Stromal cell of bone marrow (primary cell): ENCODE measurements at places on chromosomes 4 and X.
A peak's percentile ranks its signal among the peaks of the same experiment; 100 is the strongest.

DNA sequence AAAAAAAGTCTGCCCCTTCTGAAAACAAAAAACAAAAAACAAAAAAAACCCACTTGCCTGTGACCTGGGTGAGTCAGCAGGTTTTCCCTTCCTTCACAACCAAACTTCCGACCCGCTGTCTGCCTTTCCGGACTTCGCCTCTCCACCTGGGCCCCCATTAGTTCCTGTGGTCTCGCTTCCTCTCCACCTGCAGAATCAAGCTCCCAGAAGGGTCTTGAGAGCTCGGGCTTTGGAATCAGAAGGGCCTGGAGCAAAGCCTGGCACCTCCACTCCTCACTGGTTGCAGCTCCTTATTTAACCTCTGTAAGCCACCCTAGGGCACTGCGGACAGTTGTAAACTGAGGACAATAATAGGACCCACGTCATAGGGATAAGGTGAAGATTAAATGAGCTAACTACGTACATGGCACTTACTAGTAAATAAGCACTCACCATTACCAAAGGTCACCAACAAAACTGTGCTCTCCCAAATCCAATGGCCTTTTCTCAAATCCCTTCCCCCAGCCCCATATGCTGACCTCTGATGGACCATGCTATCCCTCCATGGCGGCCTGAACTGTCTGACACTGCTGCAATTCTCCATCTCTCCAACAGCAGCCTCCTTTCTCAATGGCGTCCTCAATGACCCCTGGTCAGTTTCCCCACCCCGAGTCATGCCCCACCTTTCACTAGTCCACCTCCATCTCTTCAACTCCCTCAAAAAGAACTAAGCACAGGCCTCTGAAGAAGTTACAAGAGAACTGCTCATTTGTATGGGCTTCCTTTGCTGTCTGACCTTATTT, 64.2 kb downstream of the IRF2 start:
- no peak for DNase-seq

GRCh38 chr4:83779103-83780052, 243.5 kb downstream of the GPAT3 start:
- no peak for DNase-seq

DNA sequence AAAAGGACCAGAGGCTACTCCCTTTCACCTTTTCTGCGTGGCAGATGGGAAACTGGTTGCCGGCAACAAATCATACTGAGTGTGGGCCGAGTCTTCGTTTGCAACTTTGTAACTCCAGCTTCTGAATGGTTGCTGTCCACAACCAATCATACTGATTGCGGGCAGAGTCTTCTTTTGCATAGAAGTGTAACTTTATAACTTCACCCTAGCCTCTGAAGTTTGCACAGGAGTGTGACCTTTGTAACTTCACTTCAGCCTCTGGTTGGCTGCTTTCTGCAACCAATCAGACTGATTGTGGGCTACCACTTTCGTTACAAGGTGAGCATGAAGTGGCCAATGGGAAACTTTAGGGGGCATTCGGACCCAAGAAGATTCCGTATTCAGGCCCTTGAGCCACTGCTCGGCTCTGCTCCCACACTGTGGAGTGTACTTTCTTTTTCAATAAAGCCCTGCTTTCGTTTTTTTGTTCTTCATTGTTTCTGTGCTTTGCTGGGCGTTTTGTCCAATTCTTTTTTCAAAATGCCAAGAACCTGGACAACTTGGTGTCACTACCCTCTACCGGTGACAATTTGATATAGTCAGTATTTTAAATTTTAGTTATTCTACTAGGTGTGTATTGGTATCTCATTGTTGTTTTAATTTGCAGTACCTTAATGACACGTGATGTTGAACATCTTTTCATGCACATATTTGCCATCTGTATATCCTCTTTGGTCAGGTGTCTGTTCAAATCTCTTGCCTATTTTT, 9.0 kb upstream of the PAGE5 start:
- no peak for DNase-seq

- no peak for DNase-seq
Observed at GRCh38 chr4:169658196-169658595, 37.8 kb downstream of the CLCN3 start.

- no peak for DNase-seq
Observed at GRCh38 chrX:14029039-14029424, 660 bp downstream of the GEMIN8 start.

GRCh38 chr4:162681212-162681611, 485.5 kb downstream of the NAF1 start:
- DNase-seq = no peak

GRCh38 chrX:9642270-9642995, 123.2 kb downstream of the GPR143 start:
- no peak for DNase-seq

- no peak for DNase-seq
Observed at GRCh38 chrX:109300415-109300814, 181.5 kb downstream of the GUCY2F start.

DNA sequence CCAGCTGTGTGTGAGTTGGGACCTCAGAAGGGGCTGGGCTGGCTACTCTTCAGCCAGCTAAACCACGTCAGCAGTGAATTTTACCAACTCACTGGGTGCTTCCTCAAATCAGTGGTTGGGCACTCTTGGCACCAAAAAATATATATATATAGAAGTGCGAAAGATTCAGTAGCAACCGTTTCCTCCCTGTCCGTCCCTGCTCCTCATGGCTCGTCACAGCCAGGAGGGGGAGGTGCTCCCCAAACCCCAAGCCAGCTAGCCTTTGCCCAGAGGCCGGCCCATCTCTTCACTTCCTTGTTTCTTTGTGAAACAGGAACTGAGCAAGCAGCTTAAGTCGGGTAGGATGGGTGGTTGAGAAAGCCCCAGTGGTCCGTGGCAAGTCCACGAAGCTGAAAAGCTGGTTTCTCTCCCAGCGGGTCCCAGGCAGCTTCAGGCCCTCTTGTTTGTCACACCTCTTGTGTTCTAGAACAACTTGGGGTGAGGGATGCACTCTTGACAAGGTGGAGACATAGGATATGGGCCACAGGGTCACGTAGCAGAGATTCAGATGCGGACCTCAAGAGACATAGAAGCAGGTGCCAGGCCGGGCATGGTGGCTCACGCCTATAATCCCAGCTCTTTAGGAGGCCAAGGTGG, 6.8 kb upstream of the SASH3 start:
- no peak for DNase-seq

GRCh38 chr4:120694973-120695372, 227.6 kb downstream of the PRDM5 start:
- DNase-seq = peak; percentile 38

GRCh38 chr4:33176566-33176965, 2456.4 kb downstream of the PCDH7 start:
- no peak for DNase-seq

DNA sequence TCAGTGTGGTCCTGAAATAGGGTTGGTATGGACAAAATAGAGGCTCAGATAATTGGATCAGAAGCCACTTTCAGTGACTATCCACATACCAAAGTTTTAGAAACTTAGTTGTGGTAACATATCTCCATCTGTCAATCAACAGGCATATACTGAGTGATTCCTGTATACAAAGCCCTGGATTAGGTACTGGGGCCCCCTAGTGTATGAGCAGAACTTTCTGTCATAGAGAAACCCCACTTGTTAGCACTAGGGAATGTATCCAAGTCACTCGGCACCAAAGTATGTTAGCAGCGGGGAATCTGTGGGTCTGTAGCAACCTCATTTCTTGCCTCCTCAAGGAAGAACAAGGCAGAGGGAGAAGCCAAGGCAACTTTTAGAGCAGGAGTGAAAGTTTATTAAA, 50.7 kb downstream of the MAP7D3 start:
- no peak for DNase-seq

- no peak for DNase-seq
Observed at GRCh38 chr4:185740471-185740873, 71.5 kb downstream of the SORBS2 start.

- no peak for DNase-seq
Observed at GRCh38 chrX:136816975-136817374, 36.2 kb upstream of the ARHGEF6 start.

GRCh38 chr4:42282081-42282901, 115.0 kb upstream of the SHISA3 start:
- peak; percentile 51 for DNase-seq

- DNase-seq = no peak
Observed at GRCh38 chr4:74447636-74448233, 2.8 kb downstream of the AREG start.

DNA sequence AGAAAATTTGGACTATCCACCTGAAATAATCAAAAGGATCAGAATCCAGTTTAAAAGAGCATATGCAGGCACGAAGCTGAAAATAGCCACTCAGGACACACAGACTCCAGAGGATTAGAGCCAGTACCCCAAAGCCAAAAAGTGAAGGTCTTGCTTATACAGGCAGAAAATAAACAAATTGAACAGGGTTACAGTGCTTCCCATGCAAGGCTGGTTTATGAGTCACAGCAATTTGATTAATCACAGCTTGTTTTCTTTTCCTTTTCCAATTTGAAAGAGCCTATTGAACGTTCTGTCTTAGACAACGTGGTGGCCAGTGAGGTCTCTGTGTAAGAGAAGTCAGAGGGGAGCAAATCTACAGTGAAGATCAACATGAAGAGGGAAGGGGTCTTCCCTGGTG, 10.2 kb downstream of the HGFAC start:
- DNase-seq = peak; percentile 45

DNA sequence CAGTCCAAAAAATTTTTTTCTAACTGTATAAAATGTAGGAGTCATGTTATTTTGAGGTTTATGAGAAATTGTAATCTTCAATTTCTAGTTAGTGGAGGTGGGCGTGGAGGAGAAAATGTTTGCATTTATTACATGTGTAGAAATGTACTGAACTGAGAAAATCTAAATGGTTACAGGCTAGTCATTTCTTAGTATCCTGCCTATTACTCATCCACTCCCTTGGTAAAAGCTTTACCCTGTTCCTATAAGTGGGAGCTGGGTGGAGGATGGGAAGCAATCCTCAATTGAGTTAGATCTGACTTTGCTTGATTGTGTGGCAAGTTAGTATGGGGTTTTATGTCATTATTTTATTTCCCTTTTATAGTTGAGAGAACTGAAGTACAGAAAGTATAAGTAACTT, 73.8 kb downstream of the POLA1 start:
- no peak for DNase-seq

GRCh38 chr4:13912436-13912925, 285.0 kb upstream of the BOD1L1 start:
- DNase-seq = no peak

- no peak for DNase-seq
Observed at GRCh38 chr4:159282944-159283343, 180.1 kb downstream of the RAPGEF2 start.

- DNase-seq = no peak
Observed at GRCh38 chrX:39017716-39018115, 216.5 kb downstream of the MID1IP1 start.

- DNase-seq = no peak
Observed at GRCh38 chr4:48483777-48484493, 792 bp downstream of the SLC10A4 start.

DNA sequence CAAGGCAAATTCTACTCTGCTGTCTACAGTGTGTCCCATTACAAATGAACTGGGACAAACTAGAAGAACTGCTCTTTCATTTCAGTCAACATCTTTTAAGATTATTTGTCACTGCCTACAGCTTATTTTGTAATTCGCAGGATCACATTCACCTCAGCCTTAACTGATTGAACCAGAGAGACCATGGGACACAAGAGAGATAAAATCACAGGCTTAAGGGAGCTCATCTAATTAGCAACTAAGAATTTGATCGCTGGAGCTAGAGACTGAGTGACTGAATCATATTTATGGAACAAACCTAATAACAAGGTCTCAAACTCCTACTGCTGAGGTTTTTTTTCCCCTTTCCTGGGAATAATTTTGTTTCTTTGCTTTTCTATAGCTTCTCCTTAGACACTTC, 898.2 kb downstream of the PCDH18 start:
- no peak for DNase-seq

GRCh38 chr4:153427363-153428071, 38.6 kb upstream of the TMEM131L start:
- no peak for DNase-seq

DNA sequence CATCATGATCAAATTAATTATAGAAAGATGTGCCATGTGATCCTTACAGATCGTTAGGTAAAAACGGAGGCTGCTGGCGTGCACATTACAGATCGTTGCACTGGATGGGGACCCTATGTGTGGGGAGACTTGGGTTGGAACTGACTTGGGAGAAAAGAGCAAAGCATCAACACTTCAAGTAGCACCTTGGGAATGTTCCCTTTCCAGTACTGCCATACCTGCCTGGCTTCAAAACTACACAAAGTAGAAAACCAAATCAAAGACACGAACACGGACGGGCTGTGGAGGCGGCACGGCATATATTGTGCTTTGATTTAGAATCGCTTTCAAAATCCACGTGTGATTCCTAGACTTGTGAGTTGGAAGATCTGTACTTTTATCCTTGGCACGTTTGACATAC, 898 bp downstream of the CMC4 start:
- DNase-seq = no peak

- no peak for DNase-seq
Observed at GRCh38 chr4:36183232-36183631, 61.1 kb downstream of the ARAP2 start.

DNA sequence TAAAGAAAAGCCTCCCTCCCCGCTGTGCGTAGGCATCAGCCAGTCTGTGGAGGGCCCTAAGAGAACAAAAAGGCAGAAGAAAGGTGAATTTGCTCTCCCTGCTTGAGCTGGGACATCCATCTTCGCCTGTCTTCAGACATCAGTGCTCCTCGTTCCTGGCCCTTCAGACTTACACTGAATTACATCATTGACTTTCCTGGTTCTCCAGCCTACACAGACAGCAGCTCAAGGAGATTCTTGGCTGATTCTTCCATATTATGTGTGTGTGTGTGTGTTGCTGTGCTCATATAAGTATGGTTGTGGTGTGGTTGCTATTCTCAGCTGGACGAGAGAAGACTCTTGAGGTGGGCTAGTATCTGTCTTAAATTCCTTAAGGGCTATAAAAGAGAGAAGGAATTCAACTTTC, 35.5 kb upstream of the CD99L2 start:
- no peak for DNase-seq

DNA sequence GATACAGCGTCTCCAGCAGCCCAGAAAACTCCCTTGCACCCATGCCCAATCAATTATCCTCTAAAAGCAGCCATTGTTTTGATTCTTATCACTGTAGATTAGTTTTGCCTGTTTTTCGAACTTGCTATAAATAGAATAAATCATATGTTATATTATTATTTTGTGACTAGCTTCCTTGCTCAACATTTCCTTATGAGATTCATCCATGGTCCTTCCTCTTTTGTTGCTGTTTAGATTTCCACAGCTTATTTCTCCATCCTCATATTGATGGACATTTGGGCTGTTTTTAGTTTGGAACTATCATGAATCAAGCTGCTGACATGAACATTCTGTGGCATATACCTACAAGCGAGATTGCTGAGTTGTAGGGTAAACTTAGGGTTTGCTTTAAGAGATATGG, 595.3 kb downstream of the BCOR start:
- DNase-seq = no peak

- no peak for DNase-seq
Observed at GRCh38 chr4:26987191-26987590, 126.5 kb downstream of the STIM2 start.

- DNase-seq = peak; percentile 31
Observed at GRCh38 chrX:109347632-109348031, 134.3 kb downstream of the GUCY2F start.

- no peak for DNase-seq
Observed at GRCh38 chr4:7652006-7652405, 217.3 kb upstream of the PSAPL1 start.
